Left lung (tissue), 14 donors: ENCODE measurements at places on chromosomes 4 and X. TPM values are rescaled to one million over a fixed set of nuclear protein-coding genes. Genes with fewer than 3 reads are reported as not detected.

GRCh38 chr4:56550642-56551041 lies 45.1 kb downstream of the ARL9 start:
- no peak for DNase-seq
- H3K27ac ChIP-seq, result no peak overlapping the region
- H3K4me3 ChIP-seq, result no peak overlapping the region
- no peaks in the 10 kb centered on the region for H3K36me3 ChIP-seq
- H3K27me3 ChIP-seq, result no peaks in the 10 kb centered on the region
- no peaks in the 10 kb centered on the region for H3K4me1 ChIP-seq

GRCh38 chr4:153780221-153780620 lies 8.7 kb downstream of the SFRP2 start:
- no peaks in the 10 kb centered on the region for H3K36me3 ChIP-seq
- H3K27me3 ChIP-seq, result peaks cover 58% of the 10 kb centered on the region
- no peak overlapping the region for H3K4me3 ChIP-seq
- H3K4me1 ChIP-seq, result no peaks in the 10 kb centered on the region
- no peak for DNase-seq

GRCh38 chrX:132694382-132694781 lies 205.5 kb upstream of the MBNL3 start:
- no peak for DNase-seq
- H3K36me3 ChIP-seq, result no peaks in the 10 kb centered on the region
- no peak overlapping the region for H3K4me3 ChIP-seq
- no peak overlapping the region for H3K27ac ChIP-seq
- H3K27me3 ChIP-seq, result no peaks in the 10 kb centered on the region

GRCh38 chr4:127049526-127049925 lies 583.2 kb upstream of the INTU start:
- no peak overlapping the region for H3K27ac ChIP-seq
- H3K4me1 ChIP-seq, result no peaks in the 10 kb centered on the region
- no peak overlapping the region for H3K4me3 ChIP-seq
- no peaks in the 10 kb centered on the region for H3K27me3 ChIP-seq
- DNase-seq, result no peak

Gene HGFAC
- not detected for total RNA-seq

GRCh38 chr4:15778289-15779241 lies at the start of gene CD38:
TSS of gene CD38 (plus strand) at chr4:15778328. CDS start at chr4:15778415, 87 bp downstream.
- peak within 1 kb of the TSS; percentile 60 for H3K4me3 ChIP-seq
- peaks cover 12% of the 10 kb centered on the region for H3K27me3 ChIP-seq
- DNase-seq, result peak; percentile 21
- peaks cover 11% of the 10 kb centered on the region for H3K4me1 ChIP-seq
- no peaks in the 10 kb centered on the region for H3K36me3 ChIP-seq

GRCh38 chrX:116111497-116111896 lies 59.0 kb upstream of the AGTR2 start:
- no peak overlapping the region for H3K27ac ChIP-seq
- H3K4me1 ChIP-seq, result no peaks in the 10 kb centered on the region
- no peaks in the 10 kb centered on the region for H3K36me3 ChIP-seq
- no peak overlapping the region for H3K4me3 ChIP-seq

Gene ENPP6
- total RNA-seq, result 0.20 TPM

DNA sequence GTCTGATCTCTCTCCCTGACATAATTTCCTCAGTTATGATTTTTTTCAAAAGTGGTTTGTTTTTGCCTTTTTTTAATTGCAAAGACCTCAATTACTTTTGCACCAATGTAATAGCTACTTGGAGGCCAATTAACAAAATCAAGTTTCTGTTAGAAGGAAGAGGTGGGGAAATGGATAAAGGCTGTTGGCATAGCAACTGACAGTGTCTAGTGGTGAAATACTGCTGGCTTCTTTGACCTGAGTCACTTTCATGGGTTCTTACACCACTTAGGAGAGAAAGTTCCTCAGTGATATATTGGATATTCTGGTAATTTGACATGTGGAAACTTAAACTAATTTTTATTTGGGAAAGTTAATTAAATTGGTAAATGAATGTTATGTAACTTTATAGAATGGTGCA lies 26.5 kb upstream of the ATP8A1 start:
- no peak overlapping the region for H3K4me3 ChIP-seq
- H3K27me3 ChIP-seq, result no peaks in the 10 kb centered on the region
- no peaks in the 10 kb centered on the region for H3K4me1 ChIP-seq
- no peak overlapping the region for H3K27ac ChIP-seq
- H3K36me3 ChIP-seq, result no peaks in the 10 kb centered on the region

GRCh38 chr4:1512051-1512737 lies 106.0 kb upstream of the NKX1-1 start:
- H3K4me3 ChIP-seq, result no peak overlapping the region
- H3K27ac ChIP-seq, result no peak overlapping the region
- H3K27me3 ChIP-seq, result peaks cover 14% of the 10 kb centered on the region
- H3K4me1 ChIP-seq, result peaks cover 6% of the 10 kb centered on the region

DNA sequence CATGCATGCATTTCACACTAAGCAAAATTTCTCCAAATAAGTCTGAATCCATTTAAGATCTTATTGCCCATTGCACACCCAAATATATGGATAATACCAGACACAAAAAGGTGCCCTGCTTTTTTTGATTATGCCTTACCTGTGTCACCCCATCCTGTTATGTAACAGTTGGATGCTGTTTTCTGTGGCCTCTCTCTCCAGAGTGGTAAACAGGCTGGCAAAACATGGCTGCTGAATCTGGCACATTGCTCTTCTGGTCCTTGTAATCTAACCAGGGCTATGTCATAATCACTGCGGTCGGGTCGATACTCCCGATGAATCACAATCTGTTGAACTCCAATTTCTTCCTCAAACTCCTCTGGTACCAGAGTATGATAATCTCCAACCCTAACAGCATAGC lies 70.1 kb downstream of the PRSS12 start:
- peaks cover 12% of the 10 kb centered on the region for H3K4me1 ChIP-seq
- H3K36me3 ChIP-seq, result peaks cover 24% of the 10 kb centered on the region
- no peak for DNase-seq
- no peak overlapping the region for H3K27ac ChIP-seq
- H3K27me3 ChIP-seq, result no peaks in the 10 kb centered on the region

GRCh38 chr4:109559625-109559982 lies 442 bp upstream of the MCUB start:
- peak overlapping the region; percentile 93 for H3K27ac ChIP-seq
- H3K4me1 ChIP-seq, result peaks cover 13% of the 10 kb centered on the region
- DNase-seq, result peak; percentile 79
- peak overlapping the region; percentile 76 for H3K4me3 ChIP-seq
- H3K36me3 ChIP-seq, result no peaks in the 10 kb centered on the region

DNA sequence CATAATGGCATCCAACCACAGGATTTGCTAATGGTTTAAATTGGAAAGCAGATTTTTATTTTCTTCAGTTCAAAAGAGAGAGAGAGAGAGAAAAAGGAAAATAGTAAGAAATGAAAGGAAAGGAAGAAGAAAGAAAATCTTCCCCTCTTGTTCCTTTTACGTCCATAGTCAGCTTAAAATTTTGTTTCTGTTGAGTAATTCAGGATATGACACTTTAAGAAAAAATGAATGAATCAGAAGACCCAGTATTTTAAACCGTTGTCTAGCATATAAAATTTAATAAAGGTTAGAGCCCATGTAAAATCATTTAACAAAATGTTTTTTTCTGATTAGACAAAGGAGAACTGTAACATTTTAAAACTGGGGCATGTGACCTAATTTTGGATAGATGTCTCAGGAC lies 391.8 kb upstream of the EPHA5 start:
- no peaks in the 10 kb centered on the region for H3K27me3 ChIP-seq
- H3K27ac ChIP-seq, result no peak overlapping the region
- no peaks in the 10 kb centered on the region for H3K4me1 ChIP-seq
- DNase-seq, result no peak

DNA sequence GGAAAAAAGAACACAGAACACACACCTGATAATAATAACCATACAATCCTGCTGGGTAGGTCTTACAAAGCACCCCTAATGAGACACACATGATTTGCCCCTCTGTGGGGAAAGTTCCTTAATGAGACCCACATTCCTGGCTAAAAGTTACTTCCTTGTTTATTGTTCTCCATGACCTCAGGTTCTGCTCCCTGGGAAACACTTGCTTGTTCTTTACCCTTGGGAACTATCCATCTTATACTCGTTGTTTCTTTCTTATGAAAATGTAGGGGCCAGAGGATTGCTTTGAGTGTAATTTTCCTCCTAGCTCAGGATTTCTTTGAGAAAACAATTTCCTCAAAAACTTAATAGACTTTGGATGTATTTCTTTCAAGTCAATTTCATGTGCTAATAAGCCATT lies 52.1 kb upstream of the PCDH10 start:
- no peak overlapping the region for H3K4me3 ChIP-seq
- H3K27me3 ChIP-seq, result no peaks in the 10 kb centered on the region
- H3K36me3 ChIP-seq, result no peaks in the 10 kb centered on the region

GRCh38 chrX:150085881-150086280 lies 147.6 kb upstream of the EOLA2 start:
- H3K36me3 ChIP-seq, result no peaks in the 10 kb centered on the region
- H3K4me1 ChIP-seq, result no peaks in the 10 kb centered on the region
- no peaks in the 10 kb centered on the region for H3K27me3 ChIP-seq
- no peak overlapping the region for H3K27ac ChIP-seq
- H3K4me3 ChIP-seq, result no peak overlapping the region
- no peak for DNase-seq

- no peaks in the 10 kb centered on the region for H3K36me3 ChIP-seq
- no peaks in the 10 kb centered on the region for H3K27me3 ChIP-seq
- H3K4me3 ChIP-seq, result no peak overlapping the region
- peaks cover 26% of the 10 kb centered on the region for H3K4me1 ChIP-seq
- no peak overlapping the region for H3K27ac ChIP-seq
These were observed 63.4 kb downstream of the GAB1 start for GRCh38 chr4:143400082-143400481.

Gene DRP2
- 0.08 TPM for total RNA-seq

DNA sequence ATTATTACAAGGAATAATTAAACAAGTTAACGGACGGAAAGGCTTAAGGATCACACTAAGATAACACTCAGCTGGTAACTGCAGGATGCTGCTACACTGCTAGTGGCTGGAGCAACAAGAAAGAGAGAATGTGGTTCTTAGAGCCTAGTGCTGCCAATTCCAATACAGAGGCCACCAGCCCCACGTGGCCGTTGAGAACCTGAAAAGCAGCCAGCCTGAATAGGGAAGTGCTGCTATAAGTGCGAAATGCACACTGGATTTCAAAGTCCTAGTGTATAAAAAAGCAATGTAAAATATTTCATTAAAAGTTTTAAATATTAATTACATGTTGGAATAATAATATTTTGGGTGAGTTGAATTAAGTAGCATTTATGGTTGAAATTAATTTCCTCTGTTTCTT lies 257.3 kb upstream of the TAPT1 start:
- no peaks in the 10 kb centered on the region for H3K27me3 ChIP-seq
- DNase-seq, result no peak
- no peak overlapping the region for H3K27ac ChIP-seq
- H3K36me3 ChIP-seq, result no peaks in the 10 kb centered on the region

Gene RRH
- 0.23 TPM for total RNA-seq

Gene FGD1
- total RNA-seq, result 6.4 TPM

DNA sequence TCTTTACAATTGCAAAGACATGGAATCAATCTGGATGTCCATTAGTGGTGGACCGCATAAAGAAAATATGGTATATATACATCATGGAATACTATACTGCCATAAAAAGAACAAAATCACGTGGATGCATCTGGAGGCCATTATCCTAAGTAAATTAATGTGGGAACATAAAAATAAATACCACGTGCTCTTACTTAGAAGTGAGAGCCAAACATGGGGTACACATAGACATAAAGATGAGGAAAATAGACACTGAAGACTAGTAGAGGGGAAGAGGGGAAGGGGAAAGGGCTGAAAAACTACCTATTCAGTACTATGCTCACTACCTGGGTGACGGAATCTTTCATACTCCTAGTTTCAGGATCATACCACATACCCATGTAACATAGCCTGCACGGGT lies 179.3 kb upstream of the TECRL start:
- no peak overlapping the region for H3K27ac ChIP-seq
- H3K4me3 ChIP-seq, result no peak overlapping the region
- no peaks in the 10 kb centered on the region for H3K36me3 ChIP-seq
- no peak for DNase-seq
- H3K27me3 ChIP-seq, result no peaks in the 10 kb centered on the region

- no peak overlapping the region for H3K4me3 ChIP-seq
- H3K4me1 ChIP-seq, result no peaks in the 10 kb centered on the region
- no peak for DNase-seq
- H3K27me3 ChIP-seq, result no peaks in the 10 kb centered on the region
These were observed 105.4 kb downstream of the MTNR1A start for GRCh38 chr4:186449954-186450353.

DNA sequence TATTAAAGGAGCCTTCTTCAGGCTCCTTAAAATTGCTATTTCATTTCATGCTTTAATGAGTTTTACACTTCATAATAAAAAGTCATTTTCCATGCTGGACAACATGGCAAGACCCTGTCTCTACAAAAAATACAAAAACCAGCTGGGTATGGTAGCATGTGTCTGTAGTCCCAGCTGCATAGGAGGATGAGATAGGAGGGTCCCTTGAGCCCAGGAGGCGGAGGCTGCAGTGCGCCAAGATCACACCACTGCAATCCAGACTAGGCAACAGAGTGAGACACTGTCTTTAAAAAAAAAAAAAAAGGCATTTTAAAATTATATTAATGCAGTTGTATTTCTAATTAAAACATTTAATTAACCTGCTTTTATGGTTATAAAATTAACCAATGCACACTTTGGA lies 49.2 kb downstream of the PDS5A start:
- no peak for DNase-seq
- peaks cover 17% of the 10 kb centered on the region for H3K4me1 ChIP-seq
- H3K27ac ChIP-seq, result no peak overlapping the region
- peaks cover 32% of the 10 kb centered on the region for H3K36me3 ChIP-seq
- no peaks in the 10 kb centered on the region for H3K27me3 ChIP-seq

- no peaks in the 10 kb centered on the region for H3K27me3 ChIP-seq
- H3K4me1 ChIP-seq, result peaks cover 9% of the 10 kb centered on the region
- no peak overlapping the region for H3K27ac ChIP-seq
- H3K4me3 ChIP-seq, result peak overlapping the region; percentile 92
These were observed 1.1 kb downstream of the ZNF141 start for GRCh38 chr4:338759-339097.

Gene MRPL1
- 30.5 TPM for total RNA-seq

Gene SFRP2
- total RNA-seq, result 73.9 TPM

Gene ESX1
- not detected for total RNA-seq

- H3K27me3 ChIP-seq, result no peaks in the 10 kb centered on the region
- H3K27ac ChIP-seq, result no peak overlapping the region
- no peak overlapping the region for H3K4me3 ChIP-seq
- no peaks in the 10 kb centered on the region for H3K36me3 ChIP-seq
These were observed 14.0 kb downstream of the APLN start for GRCh38 chrX:129640737-129641136.
